Uterus (tissue), 4 donors: ENCODE measurements at places on chromosomes 16 and 17. TPM values are rescaled to one million over a fixed set of nuclear protein-coding genes. Genes with fewer than 3 reads are reported as not detected.
A peak's percentile ranks its signal among the peaks of the same experiment; 100 is the strongest.

Gene KRTAP4-3
- not detected for total RNA-seq

DNA sequence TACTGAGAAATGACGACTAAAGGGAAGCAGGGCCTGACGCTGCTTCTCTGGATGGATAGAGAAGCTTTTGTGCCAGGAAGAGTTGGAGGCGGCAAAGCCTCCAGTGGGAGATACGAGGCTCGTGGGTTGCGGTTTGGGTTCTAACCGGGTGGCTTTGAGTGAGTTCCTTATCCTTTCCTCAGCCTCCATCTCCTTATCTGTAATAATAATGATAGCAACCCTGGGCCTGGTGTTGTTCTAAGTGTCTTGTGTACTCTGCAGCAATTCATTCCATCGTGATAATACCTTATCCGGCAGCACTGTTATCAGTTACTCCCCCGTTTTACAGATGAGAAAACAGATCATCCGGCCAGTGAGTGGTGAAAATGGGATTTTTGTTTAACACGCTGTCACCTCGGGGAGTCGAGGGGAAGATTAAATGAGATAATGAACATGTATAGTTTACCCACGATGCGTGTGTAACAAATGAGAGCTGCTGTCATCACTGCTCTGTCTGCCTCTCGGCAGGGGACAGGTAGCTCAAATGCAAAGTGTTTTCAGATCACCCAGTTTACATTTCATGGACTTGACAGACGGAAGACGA lies 52.0 kb upstream of the LHX1 start:
- no peak for DNase-seq

- no peak for DNase-seq
Measured at GRCh38 chr17:2083613-2084035, 28.7 kb downstream of the HIC1 start.

DNA sequence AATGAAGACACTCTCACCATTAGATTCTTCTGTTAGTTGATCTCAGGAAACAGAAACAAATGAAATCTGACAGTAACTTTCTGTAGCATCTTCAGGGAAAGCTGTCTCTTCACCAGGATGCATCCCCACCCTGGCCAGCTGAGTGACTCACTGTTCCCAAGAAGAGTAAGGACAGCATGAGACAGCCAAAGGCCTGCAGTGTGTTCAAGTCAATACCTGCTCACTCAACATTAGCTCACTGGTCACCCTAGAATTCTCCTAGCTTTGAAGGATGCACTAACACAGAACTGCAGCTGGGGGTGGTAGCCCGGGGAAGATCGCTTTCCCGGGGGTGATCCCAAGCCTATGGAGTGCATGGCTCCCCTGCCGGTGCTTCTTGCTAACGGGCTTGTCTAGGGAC lies 28.2 kb upstream of the CLEC18B start:
- peak; percentile 31 for DNase-seq
